ENCODE measurements at places on chromosomes 11 and 22. TPM values are rescaled to one million over a fixed set of nuclear protein-coding genes. Genes with fewer than 3 reads are reported as not detected.

Gene PATE4
- not detected for total RNA-seq

Gene DHCR7
- 97.0 TPM for total RNA-seq

Gene IL17REL
- total RNA-seq = not detected

GRCh38 chr22:39847477-39847876 is 46.1 kb downstream of the ENTHD1 start:
- DNase-seq = no peak

GRCh38 chr11:47204637-47204989 is 10.2 kb upstream of the DDB2 start:
- no peak for DNase-seq

- no peak for DNase-seq
Measured at GRCh38 chr11:15446929-15447328, 332.2 kb downstream of the INSC start.

DNA sequence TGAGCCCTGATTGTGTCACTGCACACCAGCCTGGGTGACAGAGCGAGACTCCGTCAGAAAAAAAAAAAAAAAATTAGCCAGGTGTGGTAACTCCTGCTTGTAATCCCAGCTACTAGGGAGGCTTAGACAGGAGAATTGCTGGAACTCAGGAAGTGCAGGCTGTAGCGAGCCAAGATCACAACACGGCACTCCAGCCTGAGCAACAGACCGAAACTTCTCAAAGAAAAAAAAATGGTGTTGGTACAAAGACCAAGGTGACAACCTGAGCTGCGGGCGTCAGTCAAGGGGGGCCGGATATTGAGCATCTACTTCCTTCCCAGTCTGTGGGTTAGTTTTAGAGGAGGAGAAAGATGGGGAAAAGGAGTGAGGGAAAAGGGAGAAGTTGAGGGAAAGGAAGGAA is 48.5 kb upstream of the HSPA8 start:
- DNase-seq = no peak

DNA sequence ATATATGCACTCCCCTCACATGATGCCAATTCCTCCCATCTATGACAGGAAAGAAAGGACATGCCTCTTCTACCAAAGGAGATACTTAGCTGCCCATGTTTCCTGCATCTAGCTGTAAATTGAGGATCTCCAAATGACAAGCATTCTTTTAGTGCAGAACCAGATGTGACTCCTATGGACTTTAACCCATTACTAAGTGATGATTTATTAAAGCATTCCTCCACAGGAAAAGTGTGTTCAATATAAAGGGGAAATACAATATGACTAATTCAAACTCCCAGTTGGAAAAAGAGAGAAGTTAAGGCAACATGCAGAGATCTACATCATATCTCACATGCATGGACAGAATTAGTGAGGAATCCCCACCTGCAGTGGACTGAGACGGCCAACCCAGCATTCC is 221.3 kb downstream of the FAM76B start:
- no peak for DNase-seq

DNA sequence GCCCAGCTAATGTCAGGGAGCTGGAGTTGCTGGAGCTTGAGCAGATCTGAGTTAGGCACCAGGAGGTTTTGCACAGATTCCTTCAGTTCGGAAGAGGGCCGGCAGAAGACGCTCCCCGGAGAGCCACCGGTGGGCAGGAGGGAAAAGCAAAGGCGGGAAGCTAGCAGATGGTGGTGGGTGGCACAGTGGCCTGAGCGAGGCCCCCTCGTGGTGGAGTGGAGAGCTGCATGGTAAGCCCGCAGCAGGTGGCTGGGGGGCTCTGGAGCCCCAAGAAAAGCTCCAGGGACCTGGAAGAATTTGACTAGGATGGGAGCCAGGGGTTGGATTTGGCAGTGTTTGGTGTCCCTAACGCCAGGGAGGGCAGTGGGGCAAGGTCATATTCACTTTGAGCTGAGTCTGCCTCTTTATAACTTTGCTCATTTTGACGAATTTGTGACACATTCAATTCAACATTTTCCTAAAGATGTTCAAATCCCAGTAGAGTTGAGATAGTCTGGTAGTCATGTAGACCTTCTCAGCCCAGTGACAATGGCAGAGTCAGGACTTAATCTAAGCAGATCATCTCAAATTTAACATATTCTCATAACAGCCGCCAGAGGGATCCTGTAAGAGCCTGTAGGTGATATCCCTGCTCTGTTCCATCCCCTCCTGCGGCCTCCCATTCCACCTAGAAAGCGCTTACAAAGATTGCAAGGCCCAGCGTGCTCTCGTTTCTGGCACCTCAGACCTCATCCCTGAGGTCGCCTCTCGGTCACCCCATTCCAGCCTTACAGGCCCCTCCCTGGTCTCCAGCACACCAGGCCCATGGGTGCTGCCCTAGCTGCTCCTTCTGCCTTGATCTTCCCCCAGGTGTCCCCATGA is 57.9 kb downstream of the TRIM29 start:
- DNase-seq = no peak

GRCh38 chr11:58466293-58466692 is 24.3 kb upstream of the OR5B12 start:
- DNase-seq = no peak
